ENCODE measurements at places on chromosomes 4 and X.

DNA sequence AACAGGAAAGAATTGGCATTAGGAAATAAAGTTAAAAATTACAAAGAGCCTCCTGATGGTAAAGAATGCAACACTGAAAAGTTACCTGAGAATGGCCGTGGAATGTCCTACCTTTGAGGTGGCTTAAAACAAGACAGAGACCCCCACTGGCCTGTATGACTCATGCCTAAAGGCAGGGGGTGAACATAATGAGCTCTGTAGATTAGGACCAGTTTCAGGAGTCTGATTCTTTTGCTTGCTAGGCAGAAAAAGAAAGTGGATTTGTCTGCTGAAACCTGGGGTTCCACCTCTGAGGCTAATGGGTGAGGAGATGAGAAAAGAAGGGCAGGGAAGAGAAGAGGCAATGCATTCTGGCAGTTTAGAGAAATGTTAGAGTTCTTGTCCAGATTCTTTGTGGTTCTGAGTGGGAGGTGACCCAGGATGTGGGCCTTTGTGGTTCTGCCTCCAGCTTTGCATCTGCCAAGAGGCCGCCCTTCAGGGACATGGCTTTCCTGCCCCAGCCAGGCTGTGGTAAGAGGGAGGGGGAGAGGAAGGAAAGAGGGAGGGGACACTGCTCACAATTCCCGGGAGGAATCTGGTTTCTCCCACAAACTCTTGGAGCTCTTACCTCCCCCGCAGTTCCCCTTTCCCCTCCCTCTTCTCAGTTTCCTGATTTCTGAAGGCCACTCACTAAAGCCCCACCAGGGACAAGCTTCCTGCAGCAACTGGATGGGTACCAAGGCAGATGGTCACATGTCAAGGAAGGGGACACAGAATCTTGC, 109.6 kb downstream of the EFNB1 start:
- no peak for DNase-seq

DNA sequence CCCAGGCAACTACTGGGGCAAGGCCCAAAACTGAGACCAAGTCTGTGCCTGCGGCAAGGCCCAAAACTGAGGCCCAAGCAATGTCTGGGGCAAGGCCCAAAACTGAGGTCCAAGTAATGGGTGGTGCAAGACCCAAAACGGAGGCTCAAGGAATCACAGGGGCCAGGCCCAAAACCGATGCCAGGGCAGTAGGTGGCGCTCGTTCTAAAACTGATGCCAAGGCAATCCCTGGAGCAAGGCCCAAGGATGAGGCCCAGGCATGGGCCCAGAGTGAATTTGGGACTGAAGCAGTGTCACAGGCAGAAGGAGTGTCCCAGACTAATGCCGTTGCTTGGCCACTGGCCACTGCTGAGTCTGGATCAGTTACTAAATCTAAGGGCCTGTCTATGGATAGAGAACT, 2.7 kb downstream of the GPRASP2 start:
- no peak for DNase-seq

DNA sequence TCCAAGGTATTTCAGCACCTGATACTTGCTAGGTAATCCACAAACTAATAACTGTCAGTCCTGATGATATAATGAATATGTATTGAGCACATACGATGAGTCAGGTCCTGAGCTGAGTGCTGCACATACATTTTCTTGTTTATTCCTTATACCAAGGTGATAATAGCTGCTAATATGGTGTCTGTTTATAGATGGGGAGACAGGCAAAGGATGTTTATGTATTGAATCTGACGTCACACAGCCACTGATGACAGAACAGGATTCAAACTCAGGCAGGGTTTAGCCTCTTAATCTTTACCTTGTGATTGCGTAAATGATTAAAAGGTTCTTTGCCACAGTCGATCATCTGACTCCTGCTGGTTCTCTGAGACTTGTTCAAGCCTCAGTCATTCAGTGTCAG, 609.9 kb upstream of the CPEB2 start:
- DNase-seq, result no peak

DNA sequence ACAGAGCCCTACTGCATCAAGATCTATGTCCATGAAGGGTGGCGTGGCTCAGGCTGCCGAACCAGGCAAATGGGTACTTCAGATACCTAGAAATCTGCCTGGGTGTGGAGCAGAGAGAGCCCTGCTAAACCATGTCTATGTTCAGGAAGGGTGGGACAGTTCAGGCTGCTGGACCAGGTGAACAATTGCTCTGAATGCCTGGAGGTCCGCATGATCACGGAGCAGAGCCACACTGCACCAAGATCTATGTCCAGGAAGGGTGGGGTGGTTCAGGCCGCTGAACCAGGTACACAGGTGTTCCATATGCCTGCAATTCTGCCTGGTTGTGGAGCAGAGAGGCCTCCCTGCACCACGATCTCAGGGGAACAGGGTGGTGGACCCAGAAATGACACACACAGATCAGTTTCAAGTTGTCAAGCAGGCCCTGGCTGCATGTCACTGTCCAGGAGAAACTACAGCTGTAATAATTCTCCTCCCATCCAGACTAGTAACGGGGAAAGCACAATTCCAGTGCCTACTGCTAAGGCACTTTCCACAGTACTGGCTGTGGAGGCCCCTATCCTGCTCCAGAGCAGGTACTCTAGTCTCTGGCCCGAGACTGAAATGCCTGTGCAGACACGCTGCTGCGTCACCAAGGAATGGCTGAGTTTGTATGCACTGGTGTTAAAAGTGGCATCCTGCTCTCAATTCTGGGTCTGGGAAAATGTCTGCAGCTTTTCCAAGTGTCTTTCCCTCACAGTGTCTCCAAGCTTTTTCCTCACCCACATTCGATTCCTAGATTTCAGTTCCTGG, 25.2 kb downstream of the UBQLN2 start:
- DNase-seq, result no peak

DNA sequence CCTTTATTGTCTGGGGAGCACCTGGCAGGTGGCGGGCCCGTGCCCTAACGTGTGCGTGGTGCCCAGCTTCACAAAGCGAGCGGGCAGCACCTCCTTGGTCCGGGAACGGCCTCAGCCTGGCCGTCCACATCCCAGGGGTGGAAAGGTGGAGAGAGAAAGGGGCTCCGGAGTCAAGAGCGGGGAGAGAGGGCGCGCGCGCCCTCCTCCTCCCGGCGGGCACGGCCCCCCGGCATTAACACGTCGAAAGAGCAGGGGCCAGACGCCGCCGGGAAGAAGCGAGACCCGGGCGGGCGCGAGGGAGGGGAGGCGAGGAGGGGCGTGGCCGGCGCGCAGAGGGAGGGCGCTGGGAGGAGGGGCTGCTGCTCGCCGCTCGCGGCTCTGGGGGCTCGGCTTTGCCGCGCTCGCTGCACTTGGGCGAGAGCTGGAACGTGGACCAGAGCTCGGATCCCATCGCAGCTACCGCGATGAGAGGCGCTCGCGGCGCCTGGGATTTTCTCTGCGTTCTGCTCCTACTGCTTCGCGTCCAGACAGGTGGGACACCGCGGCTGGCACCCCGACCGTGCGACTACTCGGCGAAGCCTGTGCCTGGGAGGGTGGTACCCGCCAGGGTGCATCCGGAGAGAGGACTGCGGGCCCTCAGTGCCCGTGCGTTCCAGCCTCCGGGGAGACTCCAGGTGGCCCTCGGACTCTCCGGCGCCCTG, at the start of gene KIT:
KIT (plus strand) TSS at position 407 of the 701 bp plus-strand sequence; CDS start at position 465, 58 bp downstream.
- DNase-seq, result no peak

DNA sequence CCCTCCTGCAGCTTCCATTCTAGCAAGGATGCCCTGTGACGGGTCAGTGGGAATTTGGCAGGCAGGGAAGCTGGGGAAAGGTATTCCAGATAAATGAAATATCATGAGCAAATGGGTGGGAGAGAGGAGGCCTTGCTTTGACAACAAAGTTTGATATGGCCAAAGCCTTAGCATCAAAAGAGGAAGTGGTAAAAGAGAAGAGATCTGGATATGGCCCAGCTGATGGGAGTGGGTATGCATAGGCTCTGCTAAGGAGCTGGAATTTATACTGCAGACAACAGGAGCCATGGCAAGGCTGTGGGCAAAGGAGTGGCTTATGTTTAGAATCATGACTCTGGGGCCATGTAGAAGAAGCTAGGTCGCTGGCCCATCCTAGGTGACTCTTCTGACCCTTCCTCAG, 89.2 kb downstream of the PJA1 start:
- DNase-seq, result no peak

DNA sequence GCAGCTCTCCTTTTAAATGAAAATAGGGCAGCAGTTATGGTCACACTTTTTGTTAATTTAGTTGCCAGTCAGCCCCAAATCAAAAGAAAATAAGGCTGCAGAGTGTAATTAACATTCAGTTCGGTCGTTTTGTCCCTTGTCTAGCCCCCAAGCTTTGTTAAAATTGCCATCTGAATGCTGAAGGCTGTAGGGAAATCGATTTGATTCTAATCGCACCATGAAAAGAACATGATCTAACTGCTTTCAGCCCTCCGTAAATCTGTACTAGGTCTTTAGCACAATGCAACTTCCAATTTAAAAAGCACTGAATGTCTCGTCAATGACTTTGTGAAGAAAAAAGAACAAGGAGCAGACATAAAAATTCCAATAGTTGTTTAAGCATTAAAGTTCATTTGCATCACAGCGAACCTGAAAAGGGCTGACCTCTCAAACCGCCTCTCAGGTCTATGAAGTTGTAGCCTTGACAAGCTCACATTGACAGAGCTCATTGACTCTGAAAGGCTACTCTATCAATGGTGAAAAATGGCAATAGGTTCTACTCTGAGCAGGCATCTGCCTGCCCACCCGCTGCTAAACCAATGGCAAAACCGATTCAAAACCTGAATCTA, 48.9 kb downstream of the CHIC2 start:
- no peak for DNase-seq

DNA sequence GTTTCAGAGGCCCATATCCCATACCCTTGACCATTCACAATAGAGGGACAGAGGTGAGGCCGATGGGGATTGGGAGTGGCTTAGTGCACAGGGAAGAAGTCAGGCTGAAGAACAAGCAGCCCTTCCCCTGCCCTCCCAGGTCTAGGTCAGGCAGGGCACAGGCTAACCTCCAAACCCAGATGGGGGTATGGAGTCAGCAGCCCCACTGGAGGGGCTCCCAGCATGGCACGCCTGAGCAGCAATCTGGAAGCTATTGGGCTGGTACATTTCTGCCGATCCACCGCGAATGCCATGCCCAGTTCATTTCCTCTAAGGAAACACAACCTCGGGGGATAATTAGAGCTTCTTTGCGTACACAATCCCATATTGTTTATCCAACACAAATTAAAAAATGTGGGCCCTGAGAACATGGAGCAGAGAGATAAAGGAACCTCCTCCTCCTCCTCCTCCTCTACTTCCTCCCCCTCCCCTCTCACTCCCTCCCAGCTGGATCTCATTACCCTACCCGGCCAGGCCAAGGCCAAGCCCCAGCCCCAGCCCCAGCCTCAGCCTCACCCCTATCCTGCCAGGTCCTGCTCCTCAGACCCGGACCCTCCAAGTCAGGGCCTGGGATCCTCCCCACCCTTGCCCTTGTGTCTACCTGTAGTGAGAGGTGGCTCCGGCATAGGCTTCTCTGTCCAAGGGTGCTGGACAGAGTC, 83.0 kb downstream of the PJA1 start:
- DNase-seq, result no peak

DNA sequence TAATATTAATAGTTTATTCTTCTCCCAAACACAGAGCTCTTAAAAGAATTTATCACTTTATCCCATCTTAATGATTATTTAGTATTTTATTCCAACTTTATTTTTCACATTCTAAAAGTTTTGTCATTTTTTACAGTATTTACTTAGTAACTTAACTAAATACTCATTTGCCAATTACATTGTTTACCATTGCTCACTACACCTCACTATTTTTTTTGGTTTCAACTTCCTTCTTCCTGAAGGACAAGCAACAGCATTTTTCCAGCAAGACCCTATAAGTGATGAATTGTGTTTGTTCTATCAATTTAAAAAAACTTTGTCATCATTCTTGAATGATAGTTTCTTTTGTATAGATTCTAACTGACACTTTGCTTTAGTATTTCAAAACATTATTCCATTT, 19.4 kb upstream of the SRD5A3 start:
- no peak for DNase-seq

DNA sequence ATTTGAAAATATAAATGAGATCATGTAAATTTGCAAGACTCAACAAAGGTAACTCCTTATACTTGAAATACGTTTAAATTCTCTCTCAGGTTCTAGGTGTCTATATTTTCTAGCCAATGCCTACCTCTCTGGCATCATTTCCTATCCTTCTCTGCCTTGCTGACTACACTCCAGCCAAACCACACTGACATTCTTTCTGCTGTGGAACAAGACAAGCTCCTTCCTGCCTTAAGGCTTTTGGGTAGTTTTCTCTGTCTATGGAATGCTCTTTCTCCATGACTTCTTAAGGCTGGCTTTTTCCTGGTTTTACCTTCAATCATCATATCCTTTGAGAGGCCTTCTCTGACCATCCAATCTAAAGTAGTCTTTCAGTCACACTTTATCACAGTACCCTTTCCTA, 201.0 kb downstream of the SPRY1 start:
- no peak for DNase-seq

DNA sequence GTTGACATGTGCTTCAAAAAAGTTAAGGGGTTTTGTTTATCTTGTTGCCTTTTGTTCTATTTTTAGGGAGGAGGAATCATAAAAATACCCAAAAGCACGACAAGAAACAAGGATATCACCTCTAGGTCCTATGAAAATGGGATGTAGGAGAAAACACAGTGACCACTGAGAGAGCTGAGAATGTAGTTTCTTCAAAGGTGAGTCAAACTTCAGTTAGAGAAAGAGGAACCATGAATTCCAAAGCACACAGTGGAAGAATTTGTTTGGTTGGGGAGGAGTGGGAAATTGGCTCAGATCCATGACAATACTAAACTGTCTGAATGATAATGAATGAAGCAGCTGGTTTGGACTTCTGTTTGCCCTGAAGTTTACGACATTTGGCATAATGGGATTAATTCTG, 19.1 kb upstream of the FRYL start:
- no peak for DNase-seq

- DNase-seq, result no peak
Measured at GRCh38 chr4:168995537-168996295, 14.3 kb downstream of the CBR4 start.

DNA sequence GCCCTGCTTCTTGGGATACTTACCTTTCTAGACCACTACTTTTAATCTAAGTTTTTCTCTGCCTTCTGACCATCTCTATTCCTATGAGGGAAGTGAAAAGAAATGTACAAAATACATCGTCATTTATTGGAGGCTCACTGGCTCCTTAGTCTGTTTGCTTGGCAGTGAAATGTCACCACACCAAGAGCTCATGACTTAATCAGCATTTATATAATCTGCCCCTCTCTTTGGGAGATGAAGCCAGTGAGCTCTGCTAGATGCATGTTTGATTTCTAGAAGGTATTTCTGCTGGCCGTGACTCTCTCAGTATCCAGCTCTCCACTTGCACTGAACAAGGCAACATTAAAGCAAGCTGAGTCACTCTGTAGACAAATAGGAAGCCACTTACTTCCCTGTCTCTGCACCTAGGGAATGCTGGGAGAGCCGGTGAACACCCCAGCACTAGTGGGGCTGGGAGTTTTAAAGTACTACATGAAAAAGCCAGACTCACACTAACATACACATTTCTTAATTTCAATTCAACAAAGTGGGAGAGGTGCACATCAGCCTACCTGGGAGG, 79.1 kb downstream of the MID1IP1 start:
- DNase-seq, result no peak
